ENCODE measurements at places on chromosomes 7 and 10.

- no peak overlapping the region for H3K4me3 ChIP-seq
- DNase-seq = no peak
These were observed 20.8 kb upstream of the MKI67 start for GRCh38 chr10:128147064-128147463.

DNA sequence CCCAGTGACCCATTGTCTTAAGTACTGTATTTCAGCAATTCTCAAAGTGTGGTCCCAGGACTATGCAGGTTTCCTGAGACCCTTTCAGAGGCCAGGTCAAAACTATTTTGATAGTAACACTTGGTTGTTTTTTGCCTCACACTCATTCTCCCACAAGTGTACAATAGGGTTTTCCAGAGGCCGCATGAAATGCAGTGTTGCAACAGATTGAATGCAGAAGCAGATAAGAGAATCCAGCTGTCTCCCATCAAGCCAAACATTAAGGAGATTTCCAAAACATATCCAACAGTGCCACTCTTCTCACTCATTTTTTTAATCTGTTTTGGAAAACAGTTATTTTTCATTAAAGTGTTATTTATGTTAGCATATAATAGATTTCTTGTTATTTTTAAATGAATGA lies 20.0 kb downstream of the VKORC1L1 start:
- H3K27me3 ChIP-seq = no peaks in the 10 kb centered on the region
- peaks cover 4% of the 10 kb centered on the region for H3K4me1 ChIP-seq
- no peak overlapping the region for H3K27ac ChIP-seq
- DNase-seq = no peak

DNA sequence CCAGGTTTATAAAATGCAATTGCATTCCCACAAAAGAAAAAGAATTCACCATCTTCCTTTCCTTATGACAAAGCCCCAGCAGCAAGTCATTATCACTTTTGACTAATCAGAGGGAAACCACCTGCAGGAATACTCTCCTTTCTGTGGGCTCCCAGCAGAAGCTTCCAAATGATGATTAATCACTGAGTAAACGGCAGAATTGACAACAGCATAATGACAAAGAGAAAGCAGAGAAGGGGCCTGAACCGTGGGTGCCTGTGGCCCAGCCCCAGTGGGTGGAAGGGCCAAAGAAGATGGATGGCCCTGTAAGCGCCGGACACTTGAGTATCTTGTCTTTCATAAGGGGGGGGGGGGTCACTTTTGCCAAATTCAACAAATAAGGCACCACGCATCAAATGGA lies 152.4 kb upstream of the NRBF2 start:
- DNase-seq = no peak
- H3K27me3 ChIP-seq = no peaks in the 10 kb centered on the region
- H3K36me3 ChIP-seq = peaks cover 4% of the 10 kb centered on the region
- no peak overlapping the region for H3K27ac ChIP-seq
- peaks cover 7% of the 10 kb centered on the region for H3K4me1 ChIP-seq
- no peak overlapping the region for H3K4me3 ChIP-seq

DNA sequence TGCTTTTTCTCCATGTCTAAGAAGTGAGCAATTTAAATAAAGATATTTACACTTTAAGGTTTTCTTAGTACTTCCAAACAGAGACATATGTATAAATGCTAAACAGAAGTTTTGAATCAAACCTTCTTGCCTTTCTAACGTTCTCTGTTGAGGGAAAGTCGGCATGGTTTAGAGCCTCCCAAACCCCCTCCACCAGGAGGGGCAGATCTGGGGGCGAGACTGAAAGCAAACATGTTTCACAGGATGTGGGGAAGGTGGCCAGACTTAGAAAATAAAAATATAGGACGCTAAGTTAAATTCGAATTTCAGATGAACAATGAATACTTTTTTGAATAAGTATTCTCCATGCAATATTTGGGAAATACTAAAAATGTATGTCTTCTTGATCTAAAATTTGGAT lies 208.3 kb upstream of the SHH start:
- no peaks in the 10 kb centered on the region for H3K36me3 ChIP-seq
- H3K4me1 ChIP-seq = peaks cover 11% of the 10 kb centered on the region
- no peak overlapping the region for H3K27ac ChIP-seq
- no peak for DNase-seq
- no peak overlapping the region for H3K4me3 ChIP-seq

- H3K4me3 ChIP-seq = peak overlapping the region; percentile 97
- H3K27ac ChIP-seq = peak overlapping the region; percentile 90
- H3K4me1 ChIP-seq = peaks cover 26% of the 10 kb centered on the region
- peaks cover 3% of the 10 kb centered on the region for H3K36me3 ChIP-seq
- H3K27me3 ChIP-seq = peaks cover 2% of the 10 kb centered on the region
- DNase-seq = no peak
These were observed 669 bp downstream of the PI4K2A start for GRCh38 chr10:97640868-97641811.

DNA sequence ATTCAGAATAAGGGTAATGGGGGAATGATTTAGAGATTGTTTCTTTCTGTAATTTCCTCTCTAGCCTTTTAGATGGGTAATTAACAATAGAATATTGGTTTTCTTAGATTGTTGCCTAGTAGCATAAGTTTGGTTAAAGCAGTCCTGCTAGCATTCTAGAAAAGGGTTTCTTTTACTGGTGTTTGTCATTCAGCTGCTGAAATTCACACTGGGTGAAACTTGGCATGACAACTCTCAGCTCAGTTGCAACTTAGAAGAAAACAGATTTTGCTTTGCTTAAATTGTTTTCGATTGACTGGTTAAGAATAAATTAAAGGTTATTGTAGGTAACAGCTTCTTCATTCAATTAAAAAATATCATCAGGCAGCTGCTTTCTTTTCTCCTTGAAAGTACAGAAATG lies 25.1 kb upstream of the PDK4 start:
- H3K27ac ChIP-seq = no peak overlapping the region
- no peaks in the 10 kb centered on the region for H3K36me3 ChIP-seq
- H3K4me1 ChIP-seq = no peaks in the 10 kb centered on the region
- no peak overlapping the region for H3K4me3 ChIP-seq

DNA sequence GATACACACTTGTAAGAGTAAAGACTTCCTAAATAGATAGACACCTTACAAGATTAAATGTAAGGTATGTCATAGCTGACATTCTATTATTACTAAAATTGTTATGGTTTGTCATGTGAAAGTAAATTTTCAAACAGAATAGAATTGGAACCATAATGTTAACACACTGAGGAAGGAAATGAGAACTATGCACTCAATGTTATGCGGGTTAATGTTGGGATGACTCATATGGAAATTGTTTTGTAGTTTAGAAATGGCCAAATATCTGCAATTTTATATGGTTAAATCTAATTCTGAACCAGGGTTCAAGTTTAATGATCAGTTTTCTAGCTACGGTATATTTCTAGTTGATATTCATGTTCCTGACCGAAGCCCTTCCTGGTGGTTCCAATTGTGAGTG lies 214.2 kb upstream of the ADO start:
- DNase-seq = no peak
- H3K27ac ChIP-seq = no peak overlapping the region
- peaks cover 10% of the 10 kb centered on the region for H3K4me1 ChIP-seq

DNA sequence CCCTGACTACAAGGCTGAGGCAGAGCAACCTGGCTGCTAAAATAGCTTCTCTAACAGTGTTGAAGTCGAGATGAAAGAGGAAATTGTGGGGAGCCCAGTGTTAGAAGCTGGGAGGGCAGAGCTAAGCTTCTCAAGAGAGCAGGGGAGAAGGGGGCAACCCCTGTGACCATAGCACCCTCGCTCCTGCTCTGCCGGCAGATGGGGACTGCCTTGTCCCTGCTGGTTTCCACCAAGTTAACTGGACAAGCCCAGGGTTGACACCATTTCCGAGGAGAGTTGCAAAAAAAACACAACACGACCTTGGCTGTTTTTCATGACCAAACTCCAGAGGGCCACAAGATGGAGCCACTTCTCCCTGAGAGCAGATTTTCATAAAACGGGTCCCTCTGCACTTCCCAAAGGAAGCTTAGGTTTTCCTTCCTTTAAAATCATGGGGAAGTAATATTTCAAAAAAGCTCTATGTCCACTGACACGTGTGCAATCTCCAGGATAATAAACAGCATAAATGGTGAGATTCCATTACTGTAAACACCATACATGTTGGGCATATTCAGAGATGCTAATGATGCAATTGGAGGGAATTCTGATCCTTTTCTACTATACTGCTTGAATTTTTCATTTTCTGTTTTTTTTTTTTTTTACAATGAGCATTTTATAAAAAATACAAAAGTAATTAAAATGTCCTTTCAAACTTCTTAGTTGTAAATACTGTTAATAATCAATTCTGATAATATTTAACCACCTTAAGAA lies 140.4 kb downstream of the PIP4K2A start:
- no peak overlapping the region for H3K27ac ChIP-seq
- no peak overlapping the region for H3K4me3 ChIP-seq
- peaks cover 23% of the 10 kb centered on the region for H3K36me3 ChIP-seq
- no peak for DNase-seq
- no peaks in the 10 kb centered on the region for H3K27me3 ChIP-seq

- H3K27me3 ChIP-seq = no peaks in the 10 kb centered on the region
- H3K4me1 ChIP-seq = no peaks in the 10 kb centered on the region
- H3K36me3 ChIP-seq = no peaks in the 10 kb centered on the region
- DNase-seq = no peak
- no peak overlapping the region for H3K27ac ChIP-seq
- no peak overlapping the region for H3K4me3 ChIP-seq
These were observed 240.8 kb downstream of the KIF20B start for GRCh38 chr10:89942217-89942616.

GRCh38 chr10:93762979-93763391 lies 5.2 kb downstream of the LGI1 start:
- peak overlapping the region; percentile 1 for H3K4me3 ChIP-seq
- H3K27me3 ChIP-seq = peaks cover 10% of the 10 kb centered on the region
- H3K36me3 ChIP-seq = peaks cover 3% of the 10 kb centered on the region
- H3K27ac ChIP-seq = peak overlapping the region; percentile 7
- H3K4me1 ChIP-seq = peaks cover 58% of the 10 kb centered on the region
- DNase-seq = no peak

- H3K27me3 ChIP-seq = peaks cover 20% of the 10 kb centered on the region
- peaks cover 14% of the 10 kb centered on the region for H3K36me3 ChIP-seq
- H3K4me1 ChIP-seq = peaks cover 82% of the 10 kb centered on the region
- DNase-seq = no peak
These were observed 8.1 kb downstream of the SKIDA1 start for GRCh38 chr10:21517134-21518031.

Data from neural crest cell (in vitro differentiated cells).